CD4-positive, alpha-beta T cell treated with Interferon alpha-2 for 1 hour (primary cell): ENCODE measurements at places on chromosomes 4 and X.

DNA sequence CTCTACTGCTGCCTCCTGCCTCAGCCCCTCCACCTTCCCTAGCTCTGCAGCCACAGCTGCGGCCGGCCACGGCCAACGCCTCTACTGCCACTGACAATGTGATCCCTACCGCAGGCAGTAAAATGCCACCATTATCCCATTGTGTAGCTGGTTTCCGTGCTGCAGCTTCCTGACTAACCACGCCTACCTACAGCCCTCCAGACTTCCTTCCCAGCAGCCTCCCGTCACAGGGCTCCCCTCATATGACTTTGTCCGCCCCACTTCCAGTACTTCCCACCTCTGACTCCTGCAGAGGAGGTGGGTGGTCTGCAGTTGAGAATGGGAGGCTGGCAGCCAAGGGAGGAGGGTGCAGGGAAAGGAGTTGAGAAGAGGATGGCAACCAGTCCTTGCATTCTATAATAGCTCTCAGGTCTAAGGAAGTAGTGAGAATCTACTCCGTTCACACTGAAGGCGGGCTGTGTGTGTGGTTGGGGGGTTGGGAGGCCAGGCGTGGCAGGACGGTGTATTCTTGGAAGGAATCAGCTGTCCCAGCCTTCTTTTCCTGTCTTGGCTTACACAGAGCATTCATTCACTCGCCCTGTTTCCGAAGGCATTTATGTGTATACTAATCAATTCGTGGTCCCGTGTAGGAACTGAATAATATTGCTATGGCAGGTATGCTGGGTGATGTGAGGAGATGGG lies 33.1 kb upstream of the USP51 start:
- DNase-seq: no peak

DNA sequence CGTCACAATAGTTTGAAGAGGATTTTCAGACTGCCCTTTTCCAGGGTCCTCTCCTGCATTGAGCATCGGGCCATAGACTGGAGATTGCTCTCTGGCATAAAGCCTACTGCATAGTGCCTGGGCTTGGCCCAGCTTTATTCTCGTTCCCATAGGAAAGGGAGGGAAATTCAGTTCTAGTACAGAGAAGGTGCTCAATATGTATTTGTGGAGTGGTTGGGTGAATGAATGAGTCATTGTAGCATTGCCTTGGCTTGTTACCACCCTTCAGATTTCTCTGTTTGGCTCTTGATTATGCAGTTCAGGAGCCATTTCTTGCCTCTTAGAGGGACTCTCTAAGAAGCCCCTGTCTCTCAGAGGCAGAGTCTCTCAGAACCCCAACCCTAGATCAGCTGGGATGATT lies 2.6 kb downstream of the TMEM35A start:
- DNase-seq: no peak

- no peak for DNase-seq
Observed at GRCh38 chr4:87934157-87934704, 41.3 kb upstream of the SPP1 start.

- DNase-seq: no peak
Observed at GRCh38 chrX:94758130-94758529, 1084.1 kb downstream of the FAM133A start.

GRCh38 chrX:36684053-36684452 lies 324.1 kb upstream of the FAM47C start:
- DNase-seq: no peak

DNA sequence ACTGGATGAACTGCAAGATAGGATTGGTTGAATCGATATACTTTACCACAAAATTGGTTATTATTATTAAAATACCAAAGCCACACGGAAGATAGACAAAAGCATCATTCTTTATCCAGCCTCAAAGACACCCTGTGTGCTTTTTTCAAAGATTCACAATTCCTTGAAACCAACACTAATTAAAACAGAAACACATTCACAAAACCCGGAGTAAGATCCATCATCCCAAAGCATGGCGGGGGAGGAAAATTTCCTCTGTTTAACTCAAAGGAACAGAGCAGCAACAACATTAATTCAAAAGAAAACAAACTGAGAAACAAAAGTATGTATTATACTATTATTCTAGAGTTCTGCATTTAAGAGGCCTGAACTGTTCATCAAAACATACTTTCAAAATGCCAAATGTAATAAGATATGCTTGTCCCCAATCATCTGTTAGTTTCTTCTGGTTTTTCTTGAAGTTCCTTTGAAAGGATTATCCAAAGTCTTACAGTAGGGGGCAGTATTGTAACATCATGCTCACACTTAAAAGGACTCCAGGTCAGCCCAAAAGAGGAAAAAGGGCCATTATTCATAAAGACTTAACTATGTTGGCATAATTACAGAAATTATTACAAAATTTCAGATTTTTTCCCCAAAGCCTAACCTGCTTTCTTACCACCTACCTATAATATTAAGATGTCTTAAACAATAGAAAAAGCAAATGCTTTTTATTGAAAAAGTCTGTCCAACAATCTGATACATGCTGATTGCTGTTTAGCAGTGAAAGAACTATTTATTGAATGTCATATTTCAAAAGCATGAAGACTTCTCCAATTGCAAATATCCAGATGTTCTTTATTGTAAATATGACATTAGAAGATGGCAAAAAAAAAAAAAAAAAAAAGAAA lies 168.7 kb downstream of the SCFD2 start:
- peak; percentile 68 for DNase-seq

GRCh38 chr4:32488690-32489089 lies 1768.5 kb downstream of the PCDH7 start:
- DNase-seq: no peak

DNA sequence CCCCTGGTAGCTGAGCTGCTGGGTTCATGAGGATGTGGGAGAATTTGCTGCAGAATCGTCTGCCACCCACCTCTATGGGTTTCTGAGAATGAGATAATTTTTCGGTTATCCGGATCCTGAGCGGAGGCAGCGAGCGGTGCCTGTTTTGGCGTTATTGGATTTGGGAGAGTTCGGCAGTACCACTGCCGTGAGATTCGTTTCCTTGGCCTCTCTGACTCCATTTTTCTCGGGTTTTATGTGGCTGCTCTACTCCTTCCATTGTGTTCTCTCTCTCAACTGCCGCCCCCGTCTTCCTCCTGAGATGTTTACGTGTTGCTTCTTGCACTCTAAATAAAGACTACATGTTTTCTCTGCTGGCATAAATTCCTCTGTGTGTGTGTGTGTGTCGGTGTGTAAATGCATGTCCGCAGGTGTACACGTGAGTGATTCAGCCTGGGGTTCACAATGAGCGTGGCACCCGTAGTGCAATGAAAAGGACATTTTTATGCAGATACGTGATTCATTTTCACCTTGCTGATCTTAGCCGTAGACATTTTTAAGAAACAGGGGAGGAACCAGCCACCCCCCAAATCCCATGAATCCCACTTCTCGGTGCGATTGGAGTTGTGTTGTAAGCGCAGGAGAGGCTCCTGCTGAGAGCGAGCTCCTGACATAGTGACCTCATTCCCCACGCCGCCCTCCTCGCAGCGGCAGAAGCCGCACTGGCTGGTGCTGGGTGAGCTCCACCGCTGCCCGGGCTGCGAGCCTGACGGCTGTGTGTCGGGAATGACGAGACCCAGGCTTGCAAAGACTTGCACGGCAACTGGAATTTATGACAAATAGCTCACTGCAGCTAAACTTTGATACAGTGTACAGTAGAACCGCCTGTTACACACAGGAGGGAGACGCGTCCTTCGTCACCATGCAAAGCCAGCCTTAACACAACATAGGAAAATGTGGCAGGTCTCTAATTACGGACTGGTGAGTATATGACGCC lies 82.2 kb downstream of the STOX2 start:
- no peak for DNase-seq

DNA sequence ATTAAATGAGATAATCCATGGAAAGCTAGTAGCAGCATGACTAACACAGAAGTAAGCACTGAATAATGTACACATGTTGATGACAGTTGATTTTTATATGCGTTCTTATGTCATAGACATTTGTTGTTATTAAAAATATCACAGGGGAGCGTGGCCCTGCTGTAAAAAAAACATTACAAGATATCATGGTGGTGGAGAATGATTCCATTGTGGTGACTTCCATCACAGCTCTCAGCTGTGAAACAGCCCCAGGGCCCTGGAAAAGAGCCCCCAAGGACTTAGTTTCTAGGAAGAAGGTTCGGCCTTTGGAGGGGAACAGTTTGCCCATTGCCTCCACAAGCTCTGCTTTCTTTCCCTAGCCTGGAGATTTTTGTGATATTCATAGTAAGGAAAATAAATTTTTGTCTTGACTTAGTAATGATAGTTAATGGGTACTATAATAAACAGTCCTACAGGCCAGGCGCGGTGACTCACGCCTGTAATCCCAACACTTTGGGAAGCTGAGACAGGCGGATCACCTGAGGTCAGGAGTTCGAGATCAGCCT lies 49.9 kb downstream of the FAM114A1 start:
- DNase-seq: no peak

- peak; percentile 11 for DNase-seq
Observed at GRCh38 chrX:102712981-102713625, 855 bp downstream of the GPRASP2 start.

DNA sequence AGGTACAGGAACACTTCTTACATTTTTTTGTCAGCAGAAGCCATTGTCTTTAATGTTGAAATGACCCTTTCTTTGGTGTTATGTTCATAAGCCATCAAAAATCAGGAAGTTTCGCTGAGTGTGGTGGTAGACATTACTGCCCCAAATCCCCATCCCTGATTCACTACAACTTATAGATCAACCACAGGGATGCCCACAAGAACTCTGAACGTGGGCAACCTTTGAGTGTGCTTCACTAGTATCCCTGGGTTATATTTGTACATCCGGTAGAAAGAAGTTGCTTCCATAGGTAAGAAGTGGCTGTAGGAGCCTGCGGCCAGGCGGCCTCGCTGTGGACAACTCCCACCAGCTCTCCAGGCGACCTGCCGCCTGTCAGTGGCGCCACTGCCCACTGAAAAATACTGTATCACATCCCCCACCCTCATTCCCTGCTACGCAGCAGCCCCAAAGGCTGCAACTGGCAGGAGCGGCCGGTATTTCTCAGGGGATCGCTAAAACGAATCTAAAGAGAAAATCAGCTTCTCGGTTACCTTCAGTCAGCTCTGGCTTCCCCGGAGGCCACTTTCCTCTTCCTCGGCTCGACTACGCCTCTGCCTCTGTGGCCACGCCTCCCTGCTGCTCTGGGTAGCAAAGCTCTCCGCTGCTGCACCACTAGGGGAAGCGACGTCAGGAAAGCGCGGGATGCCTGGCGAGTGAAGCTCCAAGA lies 13.9 kb upstream of the ETDC start:
- peak; percentile 65 for DNase-seq

DNA sequence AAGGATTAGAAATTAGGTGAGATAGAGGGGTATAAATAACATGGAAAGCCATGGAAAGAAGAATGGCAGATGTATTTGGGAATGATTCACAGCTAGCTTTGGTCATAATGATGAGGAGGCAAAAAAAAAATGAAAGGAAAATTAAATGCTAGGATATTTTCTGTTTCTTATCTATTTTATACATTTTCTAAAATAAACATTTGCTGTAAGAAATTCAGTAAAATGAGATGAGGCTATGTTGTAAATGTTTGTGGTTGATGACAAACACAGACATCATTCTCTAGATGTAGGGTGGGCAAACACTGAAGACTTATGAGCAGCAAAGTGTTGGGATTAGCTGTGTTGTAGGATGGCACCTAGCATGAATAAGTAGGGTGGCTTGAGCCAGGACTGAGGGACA lies 407.1 kb downstream of the IL15 start:
- no peak for DNase-seq

GRCh38 chr4:37538931-37539330 lies 147.2 kb downstream of the RELL1 start:
- DNase-seq: no peak

DNA sequence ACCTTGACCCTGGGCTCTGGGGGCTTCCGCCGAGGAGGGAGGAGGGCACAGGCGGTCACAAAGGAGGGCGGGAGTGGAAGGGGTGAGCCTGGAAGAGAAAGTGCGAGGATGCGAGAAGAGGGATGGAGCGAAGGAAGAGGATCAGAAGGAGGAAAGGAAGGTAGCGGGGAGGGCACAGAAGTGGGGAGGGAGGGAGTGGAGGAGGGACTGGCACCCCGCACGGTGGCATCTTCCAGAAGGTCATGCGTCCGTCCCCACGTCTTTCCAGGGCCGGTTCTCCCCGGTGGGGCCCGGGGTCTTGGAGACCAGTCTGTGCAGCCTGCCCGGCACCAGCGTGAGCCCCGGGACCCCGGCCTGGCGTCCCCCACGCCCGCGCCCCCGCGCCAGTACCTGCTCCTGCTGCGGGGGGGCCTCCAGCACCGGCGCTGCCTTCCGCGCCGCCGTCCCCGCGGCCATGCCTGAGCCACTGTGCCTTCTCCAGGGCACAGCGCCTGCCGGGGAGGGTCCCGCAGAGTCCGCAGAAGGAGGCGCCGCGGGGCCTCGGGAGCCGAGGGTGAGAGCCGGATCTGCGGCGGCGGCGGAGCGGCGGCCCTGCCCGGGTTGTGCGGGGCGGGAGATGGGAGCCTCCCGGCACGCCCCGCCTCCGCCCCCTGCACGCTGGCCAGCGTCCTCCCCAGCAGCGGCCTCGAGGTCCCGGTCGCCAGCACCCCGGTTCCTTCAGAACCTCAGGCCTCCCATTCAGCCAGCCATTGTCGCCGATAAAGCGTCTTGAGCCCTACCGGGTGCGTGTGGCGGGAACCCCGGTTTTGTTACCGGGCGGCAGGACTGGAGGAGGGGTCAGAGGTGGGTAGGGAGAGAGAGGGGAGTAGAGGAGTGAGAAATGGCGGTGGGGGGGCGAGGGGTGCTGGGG lies at the start of gene RNF175:
TSS of gene RNF175 (minus strand) at position 618 of the 910 bp plus-strand sequence. CDS start at position 456, 162 bp downstream.
- DNase-seq: no peak

- no peak for DNase-seq
Observed at GRCh38 chrX:63032811-63033210, 318.3 kb downstream of the SPIN4 start.

- no peak for DNase-seq
Observed at GRCh38 chr4:45554423-45554822, 569.4 kb downstream of the GABRG1 start.

DNA sequence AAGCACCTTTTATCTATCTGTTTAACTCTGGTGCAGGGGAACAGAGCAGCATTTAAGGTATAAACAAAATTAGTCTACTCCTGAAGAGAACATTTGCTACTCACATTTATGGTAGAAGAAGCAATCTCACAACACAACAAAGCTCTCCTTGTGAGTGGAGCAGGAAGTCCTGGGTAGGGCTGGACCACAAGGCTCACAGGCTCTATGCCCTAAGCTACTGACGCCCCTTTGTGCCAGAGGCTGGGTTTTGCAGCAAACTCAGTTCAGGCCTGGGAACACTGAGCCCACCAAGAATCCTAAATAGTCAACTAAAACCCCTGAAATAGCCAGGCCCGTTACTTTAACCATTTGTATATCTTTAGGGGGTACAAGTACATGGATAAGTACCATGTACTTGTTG lies 4.7 kb upstream of the ZXDB start:
- no peak for DNase-seq

DNA sequence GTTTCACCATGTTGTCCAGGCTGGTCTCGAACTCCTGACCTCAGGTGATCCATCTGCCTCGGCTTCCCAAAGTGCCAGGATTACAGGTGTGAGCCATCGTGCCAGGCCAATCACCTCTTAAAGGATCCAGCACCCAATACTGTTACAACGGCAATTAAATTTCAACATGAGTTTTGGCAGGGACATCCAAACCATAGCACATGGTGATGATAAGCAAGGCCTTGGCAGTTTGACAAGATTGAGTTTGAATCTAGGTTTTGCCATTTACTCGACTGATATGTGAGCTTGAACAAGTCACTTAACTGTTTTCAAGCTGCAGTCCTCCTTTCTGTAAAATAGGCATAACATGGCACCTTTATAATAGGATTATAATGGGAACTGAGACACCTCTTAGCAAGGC lies 84.1 kb downstream of the GPR82 start:
- DNase-seq: no peak
